ENCODE measurements at places on chromosomes 12 and 14. TPM values are rescaled to one million over a fixed set of nuclear protein-coding genes. Genes with fewer than 3 reads are reported as not detected.

DNA sequence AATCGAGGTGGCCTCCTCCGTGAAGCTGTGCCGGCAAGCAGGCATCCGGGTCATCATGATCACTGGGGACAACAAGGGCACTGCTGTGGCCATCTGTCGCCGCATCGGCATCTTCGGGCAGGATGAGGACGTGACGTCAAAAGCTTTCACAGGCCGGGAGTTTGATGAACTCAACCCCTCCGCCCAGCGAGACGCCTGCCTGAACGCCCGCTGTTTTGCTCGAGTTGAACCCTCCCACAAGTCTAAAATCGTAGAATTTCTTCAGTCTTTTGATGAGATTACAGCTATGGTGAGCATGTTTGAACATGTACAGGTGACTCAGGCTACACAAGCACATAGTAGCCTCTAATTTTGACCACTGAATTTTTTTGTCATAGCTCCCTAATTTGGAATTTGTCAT is 59.7 kb downstream of the ATP2A2 start:
- DNase-seq = no peak

- DNase-seq = peak; percentile 50
Observed at GRCh38 chr14:90489916-90490719, 93.3 kb downstream of the CALM1 start.

- no peak for DNase-seq
Observed at GRCh38 chr12:63964301-63964700, 119.8 kb downstream of the SRGAP1 start.

GRCh38 chr12:34300376-34301250 is 278.3 kb downstream of the ALG10 start:
- peak; percentile 48 for DNase-seq

GRCh38 chr14:77120771-77121743 is 20.5 kb downstream of the ZDHHC22 start:
- no peak for DNase-seq

GRCh38 chr12:1769809-1770494 is 50.4 kb upstream of the LRTM2 start:
- no peak for DNase-seq

GRCh38 chr12:60191676-60192359 is 596.0 kb downstream of the SLC16A7 start:
- no peak for DNase-seq

DNA sequence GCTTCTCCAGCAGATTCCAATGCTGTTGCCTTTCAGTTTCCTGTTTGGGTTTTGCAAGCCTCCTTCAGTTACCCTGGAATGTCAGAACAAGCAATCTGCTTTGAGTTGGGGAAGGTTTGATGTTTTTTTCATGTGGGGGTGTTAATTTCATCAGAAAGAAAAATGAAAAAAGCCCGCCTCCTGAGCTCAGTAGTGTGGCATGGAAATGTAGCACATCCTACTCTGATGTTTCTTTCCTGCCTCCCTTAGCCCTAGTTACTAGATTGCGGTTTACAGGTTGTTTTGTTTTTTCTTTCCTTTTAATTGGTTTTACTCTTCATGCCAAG is 22.6 kb downstream of the IFNG-AS1 start:
- DNase-seq = no peak

- no peak for DNase-seq
Observed at GRCh38 chr14:92135269-92135668, 13.5 kb downstream of the CPSF2 start.

DNA sequence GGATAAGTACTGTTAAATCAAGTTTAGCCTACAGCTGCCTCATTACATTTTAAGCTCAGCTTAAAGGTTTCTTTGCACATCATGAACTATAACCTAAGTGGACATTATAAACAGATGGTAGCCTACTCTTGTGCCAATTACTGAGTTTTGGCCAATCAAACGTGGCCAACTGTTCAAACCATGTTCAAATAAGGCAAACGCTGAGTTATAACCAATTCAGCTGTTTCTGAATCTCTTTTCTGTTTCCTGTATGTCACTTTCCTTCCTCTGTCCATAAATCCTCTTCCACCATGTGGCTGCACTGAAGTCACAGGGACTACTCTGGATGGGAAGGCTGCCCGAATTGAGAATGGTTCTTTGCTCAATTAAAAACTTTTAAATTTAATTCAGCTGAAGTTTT is 98.4 kb downstream of the BCAT1 start:
- DNase-seq = no peak

- DNase-seq = peak; percentile 93
Observed at GRCh38 chr12:50050410-50051098, 6.8 kb upstream of the ASIC1 start.

The CD27 gene
- not detected for total RNA-seq

The NCAPD2 gene
- total RNA-seq = 22.6 TPM

The TRMT61A gene
- 22.5 TPM for total RNA-seq

The CLIP1 gene
- 118 TPM for total RNA-seq

The KRT71 gene
- not detected for total RNA-seq
